Uterus (tissue), 4 donors: ENCODE measurements at places on chromosomes 1 and 21. TPM values are rescaled to one million over a fixed set of nuclear protein-coding genes. Genes with fewer than 3 reads are reported as not detected.
A peak's percentile ranks its signal among the peaks of the same experiment; 100 is the strongest.

- no peaks in the 10 kb centered on the region for H3K36me3 ChIP-seq
- no peak for DNase-seq
- no peaks in the 10 kb centered on the region for H3K27me3 ChIP-seq
- peak overlapping the region; percentile 71 for H3K27ac ChIP-seq
Measured at GRCh38 chr1:15621975-15622374, 4.7 kb downstream of the DDI2 start.

- no peaks in the 10 kb centered on the region for H3K36me3 ChIP-seq
- H3K4me3 ChIP-seq, result no peak overlapping the region
- no peaks in the 10 kb centered on the region for H3K4me1 ChIP-seq
- no peak overlapping the region for H3K27ac ChIP-seq
Measured at GRCh38 chr1:63875636-63876035, 101.8 kb downstream of the ROR1 start.

DNA sequence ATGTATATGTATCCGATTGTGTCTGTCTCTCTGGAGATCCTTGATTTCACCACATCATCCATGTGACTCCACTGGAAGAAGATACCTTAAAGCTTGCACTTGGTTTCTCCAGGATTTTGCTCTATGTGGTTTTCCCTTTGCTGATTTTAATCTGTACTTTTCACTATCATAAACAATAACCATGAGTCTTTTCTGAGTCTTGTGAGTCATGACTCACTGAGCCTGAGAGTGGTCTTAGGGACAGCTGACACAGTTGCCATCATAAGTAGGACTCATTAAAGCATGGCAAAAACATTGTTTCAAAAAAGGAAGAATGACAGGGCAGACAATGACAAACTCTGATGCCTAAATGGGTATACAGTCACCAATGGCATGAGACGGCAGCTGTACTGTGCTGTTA is 226.2 kb downstream of the AKT3 start:
- H3K4me3 ChIP-seq, result no peak overlapping the region
- no peak overlapping the region for H3K27ac ChIP-seq
- no peaks in the 10 kb centered on the region for H3K4me1 ChIP-seq
- H3K36me3 ChIP-seq, result no peaks in the 10 kb centered on the region

- no peaks in the 10 kb centered on the region for H3K27me3 ChIP-seq
- DNase-seq, result peak; percentile 56
- no peaks in the 10 kb centered on the region for H3K4me1 ChIP-seq
- peak overlapping the region; percentile 94 for H3K27ac ChIP-seq
Measured at GRCh38 chr1:6785728-6786505, 663 bp downstream of the CAMTA1 start.

Gene CD53
- 10.6 TPM for total RNA-seq

Gene SLC35D1
- total RNA-seq, result 21.8 TPM

Gene S100A9
- 69.7 TPM for total RNA-seq

Gene PFDN2
- 36.2 TPM for total RNA-seq

Gene RERE
- total RNA-seq, result 379 TPM

Gene SUSD4
- total RNA-seq, result 0.73 TPM
